NCI-H1092 (cell line): ENCODE measurements at places on chromosomes 2 and 18.

- DNase-seq, result no peak
Measured at GRCh38 chr2:111676291-111676822, 207.6 kb downstream of the ANAPC1 start.

GRCh38 chr2:100976061-100976460, 26.0 kb upstream of the RPL31 start:
- no peak for DNase-seq

- no peak for DNase-seq
Measured at GRCh38 chr2:156553714-156554442, 117.7 kb downstream of the GPD2 start.

DNA sequence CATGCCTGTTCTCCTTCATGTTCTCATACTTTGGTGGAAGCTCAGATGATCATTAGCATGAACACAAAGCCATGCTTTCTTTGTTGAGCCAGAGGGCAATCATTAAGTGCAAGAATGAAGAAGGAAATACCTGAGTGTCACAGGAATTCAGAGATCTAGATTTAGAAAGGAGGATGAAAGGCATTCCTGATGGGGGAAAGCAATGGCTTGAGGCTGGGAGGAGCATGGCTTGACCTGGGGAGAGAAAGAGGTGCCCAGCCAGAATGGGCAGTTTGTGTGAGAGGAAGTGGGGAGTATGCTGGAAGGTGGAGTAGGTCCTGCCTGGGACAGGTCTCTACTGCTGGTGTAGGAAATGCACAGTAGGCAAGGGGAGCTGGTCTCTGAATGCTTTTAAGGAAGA, 35.1 kb downstream of the SLC4A3 start:
- DNase-seq, result no peak

GRCh38 chr2:75241696-75242095, 42.4 kb upstream of the TACR1 start:
- no peak for DNase-seq

DNA sequence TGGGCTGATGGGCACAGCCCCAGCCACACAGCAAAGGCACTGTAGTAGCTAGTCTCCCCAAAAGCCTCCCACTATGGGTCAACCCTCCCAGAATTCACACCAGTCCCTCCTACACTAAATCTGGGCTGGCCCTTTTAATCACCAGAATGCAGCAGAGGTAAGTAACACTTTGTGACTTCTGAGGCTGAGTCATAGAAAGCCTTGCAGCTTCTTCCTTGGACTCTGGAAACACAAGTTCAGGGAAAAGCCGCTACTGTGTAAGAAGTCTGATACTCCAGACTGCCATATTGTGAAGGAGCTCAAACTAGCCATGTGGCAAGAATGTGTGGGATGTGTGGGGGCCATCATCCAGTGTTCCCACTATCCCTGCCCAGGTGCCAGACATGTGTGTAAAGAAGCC, 19.0 kb upstream of the SIX2 start:
- no peak for DNase-seq
